ENCODE measurements at places on chromosomes 3 and 15. TPM values are rescaled to one million over a fixed set of nuclear protein-coding genes. Genes with fewer than 3 reads are reported as not detected.

The GPR27 gene
- 1.0 TPM for total RNA-seq

- no peak for DNase-seq
- H3K4me1 ChIP-seq: no peaks in the 10 kb centered on the region
- H3K27me3 ChIP-seq: peaks cover 78% of the 10 kb centered on the region
- H3K27ac ChIP-seq: no peak overlapping the region
- H3K4me3 ChIP-seq: no peak overlapping the region
Observed at GRCh38 chr3:62376906-62377877, 3.8 kb upstream of the FEZF2 start.

DNA sequence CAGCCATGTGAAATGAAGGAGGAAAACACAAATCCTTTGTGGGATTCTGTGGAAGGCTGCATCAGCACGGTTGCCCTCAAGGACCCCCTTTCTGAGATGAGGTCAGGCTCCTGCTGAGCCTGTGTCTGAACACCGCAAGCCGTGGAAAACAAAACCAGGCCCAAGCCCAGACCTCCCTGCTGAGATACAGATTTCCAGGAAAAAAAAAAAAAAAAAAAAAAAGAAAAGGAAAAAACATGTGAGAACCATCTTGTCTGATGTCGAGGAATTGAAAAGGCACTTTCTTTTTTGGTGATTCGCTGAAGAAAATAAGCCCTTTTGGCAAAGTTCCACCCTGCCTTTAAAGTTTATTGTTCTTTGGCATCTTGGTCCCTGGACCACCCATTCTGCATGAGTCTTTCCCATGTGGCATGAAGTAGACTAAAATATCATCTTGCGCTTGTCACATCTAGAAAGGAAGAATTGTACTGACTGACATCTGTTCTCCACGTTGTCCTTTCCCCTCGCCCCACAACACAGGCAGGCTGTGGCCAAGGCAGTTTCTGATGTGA, 117.6 kb downstream of the CHST2 start:
- H3K4me1 ChIP-seq: no peaks in the 10 kb centered on the region
- DNase-seq: no peak
- no peak overlapping the region for H3K4me3 ChIP-seq
- H3K27me3 ChIP-seq: no peaks in the 10 kb centered on the region
- H3K36me3 ChIP-seq: peaks cover 1% of the 10 kb centered on the region

DNA sequence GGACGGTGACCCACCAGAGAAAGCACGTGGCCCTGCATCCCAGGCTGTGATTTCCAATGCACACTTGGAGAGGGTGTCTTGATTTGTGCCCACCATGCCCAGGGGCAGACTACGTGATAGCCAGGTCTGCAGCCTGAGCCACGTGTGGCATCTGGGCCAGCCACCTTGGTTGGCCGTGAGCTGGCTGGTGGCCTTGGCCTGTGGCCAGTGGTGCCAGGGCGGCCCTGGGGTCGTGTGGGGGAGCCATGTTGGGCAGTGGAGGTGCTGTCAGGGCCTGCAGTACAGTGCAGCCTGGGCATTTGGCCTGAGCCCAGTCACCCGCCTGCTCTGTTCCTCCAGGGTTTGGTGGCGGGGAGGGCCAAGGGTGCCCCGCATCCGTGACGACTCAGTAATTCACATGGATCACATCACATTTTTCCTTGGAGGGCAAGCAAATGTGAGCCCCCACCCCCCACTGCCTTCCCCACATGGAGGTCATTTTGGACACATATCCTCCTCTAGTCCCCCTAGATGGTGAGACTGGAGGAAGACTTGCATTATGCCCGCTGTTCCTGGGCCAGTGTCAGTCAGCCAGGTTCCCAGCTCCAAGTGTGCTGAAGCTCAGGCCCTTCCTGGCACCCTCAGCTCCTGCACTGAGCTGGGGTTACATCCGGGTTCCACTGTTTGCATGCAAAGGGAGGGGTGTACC, 201.4 kb downstream of the UBE3A start:
- H3K4me1 ChIP-seq: no peaks in the 10 kb centered on the region
- H3K27ac ChIP-seq: no peak overlapping the region
- no peak for DNase-seq
- no peak overlapping the region for H3K4me3 ChIP-seq
- H3K36me3 ChIP-seq: no peaks in the 10 kb centered on the region

DNA sequence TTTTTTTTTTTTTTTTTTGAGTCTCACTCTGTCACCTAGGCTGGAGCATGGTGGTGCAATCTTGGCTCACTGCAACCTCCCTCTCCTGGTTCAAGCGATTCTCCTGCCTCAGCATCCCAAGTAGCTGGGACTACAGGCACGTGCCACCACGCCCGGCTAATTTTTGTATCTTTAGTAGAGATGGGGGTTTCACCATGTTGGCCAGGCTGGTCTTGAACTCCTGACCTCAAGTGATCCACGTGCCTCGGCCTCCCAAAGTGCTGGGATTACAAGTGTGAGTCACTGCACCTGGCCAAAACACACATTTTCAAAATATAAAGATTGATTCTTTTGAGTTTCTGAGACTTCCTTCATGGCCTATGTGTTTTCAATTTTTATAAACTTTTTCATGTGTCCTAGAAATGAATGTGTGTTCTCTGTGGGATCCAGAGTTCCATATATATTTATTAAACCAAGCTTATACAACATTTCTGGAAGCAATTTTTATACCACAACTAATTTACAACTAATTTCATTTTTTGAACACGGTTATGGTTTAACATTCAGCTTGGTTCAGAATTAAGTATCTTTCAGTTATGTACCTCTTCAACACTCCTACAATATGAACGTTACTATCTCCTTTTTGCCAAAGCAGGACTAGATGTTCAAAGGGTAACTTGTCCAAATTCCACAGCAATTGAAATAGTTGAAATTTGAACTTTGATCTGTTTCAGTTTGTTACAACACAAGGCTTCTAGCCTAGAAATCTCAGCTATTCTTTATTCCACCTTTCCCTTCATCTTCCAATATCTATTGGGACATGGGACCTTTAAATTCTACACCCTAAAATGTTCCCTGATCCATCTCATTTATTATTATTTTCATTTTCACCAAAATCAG, 1.5 kb downstream of the ACAD11 start:
- no peaks in the 10 kb centered on the region for H3K27me3 ChIP-seq
- peak overlapping the region; percentile 99 for H3K4me3 ChIP-seq
- peaks cover 23% of the 10 kb centered on the region for H3K36me3 ChIP-seq
- H3K27ac ChIP-seq: no peak overlapping the region

DNA sequence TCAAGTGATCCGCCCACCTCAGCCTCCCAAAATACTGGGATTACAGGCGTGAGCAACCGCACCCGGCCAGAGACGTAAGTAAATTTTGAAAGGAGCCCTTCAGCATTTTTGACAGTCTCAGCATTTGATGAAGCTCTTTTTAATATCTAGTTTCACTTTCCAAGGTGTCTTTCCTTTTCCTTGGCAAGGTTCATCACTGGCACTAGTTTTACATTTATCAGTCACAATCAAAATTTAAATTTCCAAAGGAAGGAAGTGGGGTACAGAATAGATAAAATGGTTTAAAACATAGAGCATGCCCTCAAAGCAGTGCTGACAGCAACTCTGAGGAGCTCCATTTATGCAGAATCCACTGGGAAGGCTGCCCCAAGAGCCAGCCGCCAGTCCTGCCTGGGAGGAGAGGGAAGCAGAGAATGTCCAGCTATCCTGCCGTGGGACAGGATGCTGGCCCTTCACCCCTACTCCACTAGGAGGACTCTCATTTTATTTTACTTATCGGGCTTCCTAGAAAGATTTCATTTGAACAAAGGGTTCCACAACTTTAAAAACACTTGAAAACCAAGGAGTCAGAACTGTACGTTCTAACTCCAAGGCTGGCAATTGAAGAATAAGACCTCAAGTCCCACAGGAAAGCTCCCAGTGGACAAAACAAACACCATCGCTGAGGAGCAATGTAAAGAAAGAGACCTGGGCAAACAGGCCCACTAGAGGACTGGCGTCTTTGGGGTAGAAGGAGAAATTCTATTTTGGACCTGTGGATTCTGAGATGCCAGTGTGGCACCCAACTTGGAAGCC, 9.9 kb downstream of the SFMBT1 start:
- H3K27ac ChIP-seq: no peak overlapping the region
- peaks cover 6% of the 10 kb centered on the region for H3K36me3 ChIP-seq
- no peaks in the 10 kb centered on the region for H3K27me3 ChIP-seq
- DNase-seq: no peak

Data from activated CD4-positive, alpha-beta T cell treated with anti-CD3 and anti-CD28 coated beads, Interleukin-2, amount 10 ng/mL, durations not matched to agents 24 days and 14 days (primary cell).